T-helper 17 cell (primary cell): ENCODE measurements at places on chromosomes 7 and 10.

DNA sequence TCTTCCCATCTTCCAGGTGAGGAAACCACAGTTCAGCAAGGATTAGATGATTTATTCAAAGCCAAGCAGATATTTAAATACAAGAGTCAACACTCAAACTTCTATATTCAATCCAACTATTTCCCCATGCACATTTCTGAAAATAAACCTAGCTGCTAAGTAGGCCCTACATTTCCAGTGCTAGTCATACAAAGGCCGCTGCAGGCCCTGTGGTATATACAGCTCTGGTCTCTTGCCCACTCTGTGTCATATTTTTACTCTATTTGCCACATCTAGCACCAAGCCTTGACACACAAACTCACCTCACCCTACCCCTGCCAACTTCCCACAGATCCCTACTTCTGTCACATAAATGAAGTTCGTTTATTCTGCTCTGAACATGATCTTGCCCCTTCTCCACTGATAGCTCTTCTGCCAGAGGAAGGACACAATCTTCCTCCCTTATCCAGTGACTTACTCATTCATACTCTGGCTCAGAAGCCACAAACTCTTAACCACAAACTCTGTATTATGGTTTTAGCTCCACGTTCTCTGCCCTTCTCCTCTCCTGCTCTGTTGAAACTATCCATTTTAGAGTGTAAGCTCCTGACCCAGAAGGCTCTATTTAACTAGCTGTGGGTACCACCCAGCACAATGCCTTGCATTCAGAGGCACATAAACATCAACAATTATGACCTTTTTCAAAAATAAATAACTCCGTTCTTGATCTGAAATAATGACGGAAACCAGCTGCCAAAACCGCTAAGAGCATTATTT, 180.7 kb downstream of the CPEB3 start:
- no peak for DNase-seq

GRCh38 chr7:48380921-48381320, 209.7 kb downstream of the ABCA13 start:
- no peak for DNase-seq

GRCh38 chr10:77391605-77392235, 245.9 kb downstream of the KCNMA1 start:
- DNase-seq = no peak

GRCh38 chr7:75688200-75689136, 50.3 kb downstream of the HIP1 start:
- DNase-seq = no peak

- peak; percentile 34 for DNase-seq
Measured at GRCh38 chr7:1532456-1533254, 2.2 kb downstream of the MAFK start.

GRCh38 chr10:118851062-118852035, 96.6 kb upstream of the CACUL1 start:
- DNase-seq = no peak

DNA sequence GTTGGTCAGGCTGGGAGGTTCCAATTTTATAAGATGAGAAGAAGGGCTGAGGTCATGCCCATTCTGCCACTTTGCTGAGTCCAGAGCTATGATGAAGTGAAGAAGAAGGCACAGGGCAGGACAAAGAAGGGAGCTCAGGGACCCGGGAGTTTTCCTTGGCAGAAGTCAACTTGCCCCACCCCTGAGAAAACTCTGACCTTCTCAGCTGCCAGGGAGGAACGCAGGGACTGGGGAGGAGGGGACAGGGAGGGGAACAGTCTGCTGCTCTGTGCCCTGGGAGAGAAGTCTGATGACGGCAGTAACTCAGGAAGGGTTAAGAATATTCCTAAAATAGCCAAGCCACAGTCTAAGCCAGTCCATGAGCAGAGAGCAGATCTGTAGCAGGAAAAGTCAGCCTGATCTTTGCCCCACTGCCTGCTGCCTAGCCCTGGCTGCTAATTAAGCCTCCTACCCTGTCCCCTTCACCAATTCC, 11.7 kb downstream of the ADIRF start:
- DNase-seq = no peak

GRCh38 chr10:114471906-114472876, 67.9 kb upstream of the AFAP1L2 start:
- DNase-seq = no peak

GRCh38 chr10:89351412-89351779, 23.6 kb downstream of the IFIT3 start:
- DNase-seq = no peak

DNA sequence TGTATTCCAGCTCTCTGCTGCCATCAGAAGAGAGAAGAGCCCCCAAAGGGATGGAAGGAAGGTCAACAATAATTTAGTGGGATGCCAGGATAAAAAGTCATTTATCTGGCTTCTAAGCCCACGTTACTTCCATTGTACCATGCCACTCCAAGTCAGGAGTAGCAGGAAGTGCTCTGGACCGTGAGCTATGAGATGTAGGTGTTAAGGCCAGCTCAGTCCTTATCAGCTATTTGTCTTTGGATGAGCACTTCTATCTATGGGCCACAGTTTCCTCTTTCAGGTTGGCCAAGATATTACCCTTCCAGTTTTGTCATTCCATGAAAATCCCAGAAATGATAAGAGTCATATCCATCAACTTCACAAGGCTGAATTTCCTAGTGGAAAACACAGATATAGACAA, 119.4 kb upstream of the CACUL1 start:
- DNase-seq = no peak

- DNase-seq = no peak
Measured at GRCh38 chr7:87456247-87456646, 19.2 kb downstream of the ABCB4 start.
